Stimulated activated CD4-positive, alpha-beta T cell treated with anti-CD3 and anti-CD28 coated beads, Interleukin-1b, Interleukin-23, amount 100 ng/mL, for 1 hour (primary cell): ENCODE measurements at places on chromosomes 4 and X.

- no peak for DNase-seq
These were observed 159.1 kb upstream of the HS3ST1 start for GRCh38 chr4:11587797-11588196.

- DNase-seq: no peak
These were observed 61.1 kb downstream of the HDX start for GRCh38 chrX:84441143-84441542.

DNA sequence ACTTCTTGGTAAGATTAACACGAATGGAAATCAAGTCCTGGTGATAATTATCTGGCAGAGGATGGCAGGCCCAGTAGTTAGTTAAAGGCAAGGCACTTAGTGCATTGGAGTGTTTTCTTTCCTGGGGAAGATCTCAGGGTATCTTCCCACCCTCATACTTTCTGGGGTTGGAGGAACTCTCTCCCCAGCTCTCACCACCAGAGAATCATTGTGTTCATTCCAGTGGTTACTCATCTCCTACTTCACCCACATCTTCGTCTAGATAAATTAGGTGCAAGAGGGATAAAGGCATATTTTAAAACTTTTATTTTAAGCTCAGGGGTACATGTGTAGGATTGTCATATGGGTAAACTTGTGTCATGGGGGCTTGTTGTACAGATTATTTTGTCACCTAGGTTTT lies 67.5 kb upstream of the SH3RF1 start:
- DNase-seq: no peak

DNA sequence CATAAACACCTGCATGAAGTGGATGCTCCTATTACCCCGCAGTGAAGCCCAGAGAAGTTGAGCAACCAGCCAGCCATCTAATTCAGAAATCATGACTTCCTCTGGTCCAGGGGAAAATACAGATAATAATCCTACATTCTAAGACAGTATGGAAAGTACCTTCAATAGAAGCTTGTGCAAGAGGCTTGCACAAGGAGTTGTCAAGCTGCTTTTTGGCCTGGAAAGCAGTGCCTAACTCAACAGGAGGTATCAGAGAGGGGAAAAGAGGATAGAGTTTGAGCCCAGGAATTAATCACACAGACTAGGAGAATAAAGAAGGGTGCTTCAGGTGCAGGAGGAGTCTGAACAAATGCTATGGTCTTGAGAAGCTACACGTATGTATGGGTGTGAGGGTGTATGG lies 26.7 kb downstream of the TMEM192 start:
- DNase-seq: no peak
